Stimulated activated CD8-positive, alpha-beta memory T cell treated with anti-CD3 and anti-CD28 coated beads, Interleukin-2, amount 100 ng/mL, for 48 hours (primary cell): ENCODE measurements at places on chromosomes 2 and 18.

- DNase-seq: no peak
Observed at GRCh38 chr2:112141626-112142007, 3.4 kb downstream of the FBLN7 start.

DNA sequence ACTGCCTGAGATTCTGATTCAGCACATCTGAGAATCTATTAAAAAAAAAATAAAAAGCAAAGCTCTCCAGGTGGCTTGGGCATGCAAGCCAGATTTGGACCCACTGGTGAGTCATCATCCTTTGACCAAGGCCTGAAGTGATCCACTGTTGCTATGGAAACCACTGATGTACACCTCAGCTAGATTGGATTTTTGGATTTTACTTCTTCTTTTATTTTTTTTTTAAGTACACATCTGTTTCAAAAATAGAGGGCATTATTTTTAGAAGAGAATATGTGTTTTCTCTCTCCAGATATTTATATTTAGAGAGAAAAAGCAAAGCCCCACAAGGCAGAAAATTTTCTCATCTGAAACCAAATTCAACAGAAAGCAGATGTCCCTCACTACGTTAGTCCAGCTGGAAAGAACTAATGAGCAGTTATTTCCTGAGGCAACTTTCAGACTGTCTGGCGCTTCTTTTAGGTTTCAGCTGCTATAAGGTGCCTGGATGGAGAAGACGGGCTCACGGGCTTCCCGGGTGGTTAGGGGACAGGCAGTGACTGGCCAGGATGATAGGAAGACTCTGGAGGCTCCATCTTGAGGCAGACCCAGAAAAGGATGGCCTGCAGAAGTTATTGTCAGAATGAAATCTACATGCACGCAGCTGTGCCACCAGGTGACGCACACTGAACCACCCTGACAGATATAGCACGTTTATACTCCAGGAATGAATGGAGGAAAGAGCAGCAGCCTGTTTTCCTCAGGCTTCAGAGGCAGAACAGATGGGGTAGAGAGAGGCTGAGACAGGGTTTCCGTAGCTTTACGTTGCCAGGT lies 50.5 kb downstream of the MRPL35 start:
- DNase-seq: no peak

- DNase-seq: no peak
Observed at GRCh38 chr2:217568289-217568971, 434.4 kb downstream of the TNS1 start.

DNA sequence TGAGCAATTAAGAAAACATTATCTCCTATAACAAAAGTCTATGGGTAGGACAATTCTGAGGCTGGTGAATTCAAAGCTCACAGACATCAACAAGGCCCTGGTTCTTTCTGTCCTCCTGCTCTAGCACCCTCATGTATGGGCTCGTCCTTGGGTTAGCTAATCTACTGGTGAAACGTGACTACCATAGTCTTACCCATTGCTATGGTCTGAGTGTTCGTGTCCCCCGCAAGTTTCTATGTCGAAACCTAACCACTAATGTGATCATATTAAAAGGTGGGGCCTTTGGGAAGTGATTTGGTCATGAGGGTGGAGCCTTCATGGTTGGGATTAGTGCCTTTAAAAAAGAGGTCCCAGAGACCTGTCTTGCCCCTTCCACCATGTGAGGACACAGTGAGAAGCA lies 564.7 kb downstream of the TNS1 start:
- DNase-seq: no peak

- no peak for DNase-seq
Observed at GRCh38 chr2:107001062-107001461, 115.1 kb upstream of the ST6GAL2 start.

DNA sequence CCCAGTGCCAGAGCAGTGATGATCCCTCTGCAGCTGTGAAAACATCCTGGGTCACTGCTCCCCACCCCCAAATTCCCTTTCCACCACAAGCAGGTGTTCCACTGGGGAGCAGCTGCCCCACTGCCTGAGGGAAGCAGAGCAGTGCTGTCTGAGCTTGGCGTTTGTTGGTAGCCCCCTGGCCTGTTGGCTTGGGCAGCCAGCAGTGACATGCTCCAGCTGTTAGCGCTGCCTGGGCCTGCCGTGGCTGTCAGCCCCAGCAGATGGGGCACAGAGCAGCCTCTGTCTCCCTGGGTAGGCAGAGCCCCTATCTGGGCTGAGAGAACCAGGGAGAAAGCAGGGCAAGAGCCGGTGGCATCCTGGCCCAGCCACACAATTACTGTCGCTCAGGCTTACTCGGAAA lies 247.7 kb downstream of the GLI2 start:
- DNase-seq: no peak

DNA sequence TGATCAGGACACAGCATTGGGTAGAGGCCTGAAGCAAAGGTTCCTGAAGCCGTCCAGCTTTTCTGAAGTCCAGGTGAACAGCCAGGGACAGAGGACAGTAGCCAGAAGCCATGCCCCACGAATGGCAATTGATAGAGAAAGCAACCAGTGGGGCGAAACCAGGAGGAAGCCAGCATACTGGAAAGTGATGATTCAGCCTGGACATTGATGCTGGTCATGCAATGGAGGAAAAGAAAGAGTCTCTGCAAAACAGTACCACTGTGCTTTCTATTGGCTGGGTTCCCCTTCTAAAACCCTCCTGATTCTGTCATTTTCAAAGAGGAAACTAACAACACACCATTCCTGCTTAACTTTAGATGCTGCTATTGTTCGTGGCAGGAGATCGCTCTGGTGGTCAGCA lies 221.4 kb upstream of the EPAS1 start:
- DNase-seq: no peak

DNA sequence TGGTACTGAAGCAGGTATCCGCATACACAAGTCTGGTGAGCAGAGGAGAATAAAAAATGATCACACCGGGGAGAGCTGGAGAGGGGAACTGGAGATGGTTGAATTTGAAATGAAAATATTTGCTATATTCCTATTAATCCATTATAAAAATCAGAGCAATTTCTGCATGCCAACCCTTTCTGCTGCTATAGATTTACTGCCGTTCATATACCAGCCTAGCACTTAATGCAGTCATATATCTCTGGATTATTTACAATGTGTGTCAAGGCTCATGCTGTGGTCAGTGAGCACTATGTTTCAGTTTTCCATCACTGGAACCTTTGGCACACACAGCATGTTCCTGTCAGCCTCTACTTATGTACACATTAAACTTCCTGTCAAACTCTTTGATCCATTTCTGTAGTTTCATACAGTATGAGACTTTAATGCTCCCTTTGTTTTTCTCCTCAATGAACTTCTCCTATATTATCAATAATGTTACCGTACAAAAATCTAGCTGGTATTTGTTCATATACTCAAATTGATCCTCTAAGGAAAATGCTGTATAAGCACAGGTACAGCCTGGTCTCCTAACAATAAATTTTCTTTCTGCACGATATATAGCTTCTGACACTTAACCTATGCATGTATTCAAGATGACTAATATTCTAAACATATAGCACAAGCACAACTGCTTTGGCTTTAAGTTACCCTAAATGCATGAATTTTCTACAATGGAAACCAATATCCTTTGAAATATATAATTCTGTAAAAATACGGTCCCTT lies 36.7 kb downstream of the FANCL start:
- no peak for DNase-seq

GRCh38 chr2:74174909-74175308 lies 3.8 kb downstream of the MOB1A start:
- DNase-seq: no peak

GRCh38 chr2:138125306-138126288 lies 161.3 kb downstream of the HNMT start:
- no peak for DNase-seq

DNA sequence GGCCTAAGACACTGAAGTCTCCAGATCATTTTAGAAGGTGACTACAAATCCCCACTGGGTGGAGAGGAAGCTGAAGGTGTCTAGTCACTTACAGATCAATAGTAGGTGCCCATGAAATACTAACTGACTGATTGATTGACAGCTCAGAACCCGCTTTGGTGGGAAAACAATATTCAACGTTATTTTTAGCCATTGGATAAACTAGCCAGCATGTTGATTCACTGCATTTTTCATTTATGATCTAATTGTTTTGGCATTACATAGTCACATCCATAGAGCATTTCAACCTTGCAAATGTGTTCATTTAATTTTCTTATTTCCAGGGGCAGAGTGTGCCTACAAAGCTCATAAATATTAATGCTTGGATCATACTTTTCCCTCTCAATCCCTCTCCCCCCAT lies 162.3 kb downstream of the MREG start:
- no peak for DNase-seq

DNA sequence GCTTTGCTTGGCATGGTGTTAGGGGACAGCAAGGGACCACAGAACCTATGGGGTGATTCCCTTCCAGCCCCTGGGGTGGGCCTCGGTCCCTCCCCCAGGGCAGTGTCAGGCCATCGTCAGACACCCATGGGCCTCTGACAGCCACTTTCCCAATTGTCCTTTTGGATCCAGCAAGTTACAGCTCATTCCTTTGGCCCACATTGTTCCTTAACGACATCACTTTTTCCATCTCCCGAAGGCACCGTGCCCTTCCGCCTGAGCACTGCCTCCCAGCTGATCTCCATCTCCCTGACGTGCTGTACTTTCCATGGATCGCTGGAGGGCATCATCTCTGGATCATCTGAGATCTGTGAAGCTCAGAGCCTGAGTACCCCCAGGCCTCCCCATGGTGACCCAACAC lies 10.4 kb upstream of the KCNK3 start:
- no peak for DNase-seq

DNA sequence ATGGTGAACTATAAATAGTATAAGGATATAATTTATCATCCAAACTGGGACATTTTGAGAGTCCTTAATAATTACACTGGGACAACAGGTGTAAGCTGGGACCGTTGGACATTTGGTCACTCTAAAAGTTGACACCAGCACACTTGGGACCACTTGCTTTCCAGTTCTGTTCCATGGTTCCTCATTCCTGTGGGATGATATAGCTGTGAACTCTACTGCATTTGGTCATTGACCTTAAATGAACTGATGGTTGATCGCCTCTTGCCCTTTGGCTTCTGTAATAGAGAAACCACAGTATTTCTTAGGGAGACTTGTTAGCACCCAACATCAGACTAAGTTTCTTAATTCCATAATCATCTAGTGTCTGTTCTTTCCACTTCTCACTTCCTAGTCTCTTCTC lies 46.7 kb downstream of the EML6 start:
- DNase-seq: no peak

GRCh38 chr2:221109552-221109951 lies 462.6 kb downstream of the EPHA4 start:
- DNase-seq: no peak

- DNase-seq: no peak
Observed at GRCh38 chr18:44789710-44790109, 109.0 kb downstream of the SETBP1 start.

DNA sequence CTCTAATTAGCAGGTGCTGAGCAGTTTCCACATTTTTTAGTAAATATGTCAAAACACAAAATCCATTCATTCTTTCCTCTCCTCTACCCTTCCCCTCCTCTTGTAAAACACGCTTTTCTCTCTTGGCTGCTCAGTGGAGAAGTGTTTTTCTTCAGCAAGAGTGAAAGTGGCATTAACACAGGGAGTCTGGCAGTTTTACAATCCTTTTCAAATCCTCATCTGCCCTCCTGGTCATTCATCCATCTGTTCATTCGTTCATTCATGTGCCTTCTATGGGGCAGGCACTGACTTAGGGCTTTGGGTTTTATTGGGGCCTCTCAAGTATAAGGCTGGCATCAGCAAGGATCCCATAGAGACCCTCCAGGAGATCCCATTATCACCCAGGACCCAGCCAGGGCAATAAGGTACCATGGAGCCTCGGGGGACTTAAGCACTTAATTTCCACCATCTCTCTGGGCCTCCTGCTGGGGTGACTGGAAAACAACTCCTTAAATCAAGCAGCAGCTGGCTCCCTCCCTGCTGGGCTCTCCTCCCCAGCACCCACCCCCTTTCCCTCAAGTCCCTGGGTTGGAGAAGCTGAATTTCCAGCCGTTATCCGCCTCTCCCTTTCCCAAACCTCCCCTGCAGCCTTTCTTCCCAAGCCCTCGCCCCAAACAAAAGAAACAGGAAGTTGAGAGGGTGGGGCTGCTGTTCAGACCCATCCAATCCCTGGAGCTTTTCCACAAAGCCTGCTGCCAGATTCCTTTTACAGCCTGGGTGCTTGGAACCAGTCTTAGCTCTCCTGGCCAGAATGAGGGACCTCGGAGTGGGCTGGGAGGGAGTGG lies 32.6 kb downstream of the MARCHF4 start:
- DNase-seq: no peak

DNA sequence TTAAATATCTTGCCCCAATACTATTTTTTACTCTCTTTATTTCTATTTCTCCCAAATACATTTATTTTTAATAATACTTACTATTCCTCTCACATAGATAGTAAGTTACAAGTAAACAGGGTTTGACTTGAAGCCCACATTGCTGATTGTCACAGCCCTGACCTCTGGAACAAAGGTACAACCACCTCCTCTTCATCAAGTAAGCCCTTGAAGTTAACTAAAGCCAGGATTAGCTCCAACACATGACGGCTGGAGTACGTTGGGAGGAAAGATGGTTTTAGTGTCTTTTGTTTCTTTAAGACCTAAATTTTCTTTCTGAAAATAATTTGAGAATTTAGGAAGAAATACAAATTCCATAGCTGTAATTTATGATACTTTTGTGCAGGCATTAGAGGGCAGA lies 949 bp downstream of the MYOM1 start:
- no peak for DNase-seq

GRCh38 chr2:131365452-131365851 lies 1.5 kb upstream of the RAB6D start:
- DNase-seq: no peak

- no peak for DNase-seq
Observed at GRCh38 chr2:241678784-241679540, 7.7 kb downstream of the DTYMK start.

GRCh38 chr2:16773080-16773713 lies 107.6 kb upstream of the CYRIA start:
- no peak for DNase-seq

GRCh38 chr2:234459401-234460009 lies 37.4 kb downstream of the ARL4C start:
- DNase-seq: no peak

DNA sequence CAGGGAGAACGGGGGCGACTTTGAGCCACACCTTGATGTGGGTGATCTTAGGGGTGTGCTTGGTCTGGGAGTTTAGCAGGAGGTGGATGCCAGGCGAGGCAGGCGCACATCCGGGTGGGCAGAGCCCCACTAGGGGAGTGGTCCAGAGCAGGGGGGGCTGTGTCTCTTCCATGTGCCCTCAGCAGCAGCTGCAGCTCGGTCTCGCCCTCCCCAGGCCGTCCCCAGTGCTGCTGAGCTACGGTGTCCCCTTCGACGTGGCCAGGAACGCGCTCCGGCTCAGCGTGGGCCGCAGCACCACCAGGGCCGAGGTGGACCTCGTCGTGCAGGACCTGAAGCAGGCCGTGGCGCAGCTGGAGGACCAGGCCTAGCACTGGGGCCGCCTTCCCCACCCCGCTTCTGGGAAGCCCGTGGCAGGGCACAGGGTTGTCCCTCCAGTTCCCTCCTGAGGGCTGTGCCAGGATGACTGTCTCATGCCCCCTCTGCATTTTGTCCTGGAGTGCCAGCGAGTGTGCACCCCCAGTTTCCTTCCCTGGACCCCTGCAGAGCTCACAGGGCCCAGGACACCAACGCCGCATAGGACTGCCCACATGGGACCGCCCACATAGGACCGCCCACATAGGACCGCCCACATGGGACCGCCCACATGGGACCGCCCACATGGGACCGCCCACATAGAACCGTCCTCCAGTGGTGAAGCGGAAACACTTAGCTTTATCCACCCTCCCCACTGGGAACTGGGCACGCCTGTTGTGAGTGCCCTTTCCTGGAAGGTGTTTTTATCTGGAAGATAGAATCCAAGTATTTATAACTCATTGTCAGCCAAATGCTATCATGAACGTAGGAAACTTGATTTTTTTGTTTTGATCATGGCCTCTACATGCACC lies 1.9 kb upstream of the ESPNL start:
- no peak for DNase-seq

- no peak for DNase-seq
Observed at GRCh38 chr2:111157071-111157661, 36.5 kb downstream of the BCL2L11 start.
